Foreskin keratinocyte (primary cell): ENCODE measurements at places on chromosomes 5 and 9. TPM values are rescaled to one million over a fixed set of nuclear protein-coding genes. Genes with fewer than 3 reads are reported as not detected.
A peak's percentile ranks its signal among the peaks of the same experiment; 100 is the strongest.

DNA sequence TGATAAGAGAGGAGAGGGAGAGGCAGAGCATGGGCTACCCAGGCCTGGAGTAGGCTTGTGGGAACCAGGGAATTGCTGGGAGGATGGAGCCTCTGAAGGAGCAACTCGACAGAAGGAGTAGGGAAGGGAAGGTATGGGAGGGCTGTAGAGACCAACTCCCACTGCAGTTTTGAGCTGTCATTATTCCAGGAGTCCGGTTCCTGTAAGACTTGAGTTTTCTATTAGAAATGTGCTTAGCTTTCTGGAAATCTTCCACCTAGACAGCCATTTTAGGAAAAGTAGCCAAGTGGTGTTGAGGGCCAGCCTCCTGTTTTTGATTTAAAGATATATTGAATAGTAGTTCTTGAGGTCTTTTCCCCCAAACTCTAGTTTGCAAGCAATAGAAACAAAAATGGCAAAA, 323.5 kb downstream of the LRRC70 start:
- DNase-seq, result no peak

DNA sequence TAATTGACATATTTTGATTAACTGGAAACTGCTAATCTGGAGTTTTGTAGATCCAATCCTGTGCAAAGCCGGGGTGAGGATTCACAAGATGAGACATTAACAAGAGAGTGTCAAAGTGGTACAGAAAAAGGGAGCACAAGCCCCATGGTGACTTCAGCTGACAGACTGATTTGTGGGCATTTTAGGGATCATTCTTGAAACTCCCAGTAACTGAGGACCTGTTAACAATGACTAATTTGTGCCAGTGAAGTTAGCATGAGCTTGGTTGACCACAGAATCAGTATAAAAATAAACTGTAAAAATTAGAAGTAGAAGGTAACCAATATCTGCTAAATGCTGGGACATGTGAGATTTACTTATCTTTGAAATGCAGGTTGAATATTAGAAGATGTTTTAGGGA, 1578.3 kb downstream of the EFNA5 start:
- no peak for DNase-seq

- no peak for DNase-seq
Observed at GRCh38 chr9:130530938-130531337, 48.4 kb upstream of the FUBP3 start.

GRCh38 chr9:29044959-29045358, 1471.7 kb upstream of the C9orf72 start:
- DNase-seq, result peak; percentile 70

DNA sequence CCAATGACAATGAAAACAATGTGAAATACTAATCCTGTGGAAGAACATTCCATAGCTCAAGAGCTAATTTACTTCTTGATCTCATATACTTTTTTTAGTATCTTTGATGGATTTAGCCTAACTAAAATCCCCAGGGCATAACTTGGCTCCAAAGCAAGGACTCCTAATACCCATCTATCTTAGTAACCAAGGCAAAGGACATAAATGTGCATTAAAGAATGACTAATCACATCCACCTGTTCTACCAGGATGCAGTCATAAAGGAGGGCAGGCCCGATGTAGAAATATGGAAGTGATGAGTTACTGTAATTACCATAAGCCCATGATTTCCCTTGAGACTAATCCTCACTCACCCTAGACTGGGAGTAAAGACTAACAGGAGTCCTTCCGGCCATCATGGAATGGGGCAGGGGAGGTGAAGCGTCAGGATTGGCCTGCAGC, 56.9 kb downstream of the KIF24 start:
- DNase-seq, result no peak

GRCh38 chr5:124056991-124057723, 545.2 kb downstream of the CSNK1G3 start:
- DNase-seq, result peak; percentile 28

- DNase-seq, result no peak
Observed at GRCh38 chr5:163094492-163095180, 342.8 kb upstream of the CCNG1 start.

- DNase-seq, result no peak
Observed at GRCh38 chr5:176405656-176406435, 10.5 kb downstream of the CLTB start.

DNA sequence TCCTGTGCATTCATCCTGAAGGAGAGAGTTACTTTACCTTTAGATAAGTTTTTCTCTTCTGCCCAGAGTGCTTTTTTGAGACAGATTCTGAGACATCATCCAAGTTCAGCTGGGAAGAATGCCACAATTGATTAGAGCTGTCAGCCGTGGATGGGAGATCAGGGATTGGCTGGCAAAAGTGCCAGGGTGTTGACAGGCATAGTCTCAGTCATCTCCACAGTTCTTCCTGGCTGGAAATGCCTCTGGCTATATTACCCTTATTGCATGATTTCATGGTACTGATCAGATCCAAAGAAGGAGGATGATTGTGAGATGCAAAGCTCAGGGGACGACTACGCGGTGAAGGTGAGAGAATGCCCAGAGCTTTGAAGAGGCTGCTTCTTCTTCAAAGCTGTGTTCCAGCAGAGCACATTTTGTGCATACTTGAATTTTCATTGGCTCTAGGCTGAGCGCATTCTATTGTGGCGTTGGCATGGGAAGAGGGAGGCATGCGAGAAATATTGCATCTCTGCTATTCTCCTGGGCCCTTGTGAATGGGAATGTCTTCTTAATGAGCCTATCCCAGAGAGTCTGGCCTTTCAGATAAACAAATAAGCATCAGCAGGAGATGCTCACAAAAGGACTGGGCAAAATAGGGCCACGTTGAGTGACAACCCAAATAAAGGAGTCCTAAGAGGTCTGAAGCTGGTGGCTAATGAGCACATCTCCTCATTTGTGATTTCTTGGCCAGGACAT, 82.1 kb downstream of the GRIA1 start:
- no peak for DNase-seq

DNA sequence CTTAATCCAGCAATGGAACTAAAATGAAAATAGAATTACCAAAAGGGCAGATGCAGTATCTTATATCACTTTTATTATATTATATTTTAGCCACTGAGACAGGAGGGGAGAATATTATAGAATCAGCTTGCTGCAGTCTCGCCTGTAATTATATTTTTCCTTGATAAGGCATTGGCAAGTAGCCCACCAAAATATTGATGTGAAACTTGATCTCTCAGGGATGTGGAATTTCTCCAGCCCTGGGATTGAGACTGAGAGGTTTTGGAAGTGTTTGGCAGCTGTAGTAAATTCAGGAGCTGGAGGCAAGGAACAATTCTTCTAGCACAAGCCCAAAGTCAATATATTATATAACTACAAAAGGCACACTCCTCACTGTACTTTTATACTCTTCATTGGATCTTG, 142.1 kb upstream of the ADAMTSL1 start:
- no peak for DNase-seq

DNA sequence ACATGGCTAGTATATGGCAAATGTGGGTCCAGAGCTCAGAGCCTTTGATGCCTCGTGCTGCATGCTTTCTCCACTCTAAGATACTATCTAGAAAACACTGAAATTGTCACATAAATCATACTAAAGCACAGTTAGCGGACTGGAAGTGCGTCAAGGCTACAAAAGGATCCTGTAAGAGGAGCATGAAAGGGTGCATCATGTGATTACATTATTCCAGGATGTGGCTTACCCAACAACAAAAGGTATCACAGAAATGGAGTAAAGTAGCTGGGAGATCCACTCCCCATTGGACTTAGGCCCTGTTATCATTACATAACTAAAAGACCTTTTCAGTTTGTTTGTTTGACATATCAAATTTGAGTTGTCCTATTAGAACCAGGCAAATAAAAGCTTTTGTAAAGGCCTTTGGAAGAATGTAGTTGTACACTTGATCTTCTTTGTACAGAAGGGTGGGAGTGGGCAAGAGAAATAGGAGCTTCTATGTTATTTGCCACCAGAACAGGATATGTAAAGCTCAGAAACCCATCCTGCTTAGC, 6.9 kb downstream of the SLC31A1 start:
- no peak for DNase-seq

- no peak for DNase-seq
Observed at GRCh38 chr9:94150279-94150828, 66.1 kb downstream of the PTPDC1 start.

DNA sequence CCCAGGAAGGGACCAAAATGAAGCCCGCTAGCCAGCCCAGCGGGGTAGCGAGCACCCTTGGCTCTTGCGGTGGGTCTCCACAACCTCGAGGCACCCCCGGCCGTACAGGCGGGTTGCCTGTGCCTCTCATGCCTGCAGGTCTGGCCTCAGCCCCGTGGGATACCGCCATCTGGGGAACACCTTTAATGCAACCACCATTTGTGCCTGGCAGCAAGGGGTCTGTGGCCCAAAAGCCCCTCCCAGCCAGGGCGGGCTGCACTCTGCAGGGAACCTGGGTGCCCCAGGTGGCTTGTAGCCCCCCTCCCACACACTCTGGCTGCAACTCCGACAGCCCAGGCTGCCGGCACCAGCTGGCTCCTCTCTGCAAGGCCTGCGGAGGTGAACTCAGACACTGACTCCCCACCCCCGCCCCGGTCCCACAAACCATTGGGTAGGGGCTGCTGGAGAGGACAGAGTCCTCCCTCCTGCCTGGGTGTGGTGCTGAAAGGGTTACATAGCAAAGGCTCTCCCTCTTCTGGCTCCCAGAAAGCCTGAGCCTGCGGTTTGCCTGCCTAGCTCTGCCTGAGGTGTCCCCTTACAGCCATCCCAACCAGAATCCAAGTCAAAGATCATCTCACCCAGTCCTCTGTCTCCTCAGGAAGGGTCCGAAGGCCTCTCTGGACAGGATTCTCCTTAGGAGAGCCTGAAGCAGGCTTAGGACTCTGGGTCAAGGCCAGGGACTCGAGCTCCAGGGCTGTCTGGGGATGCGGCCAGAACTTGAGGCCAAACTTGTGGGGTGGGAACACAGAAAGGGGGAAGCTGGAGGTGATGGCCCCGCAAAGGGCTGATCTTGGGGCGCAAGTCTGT, 109.4 kb downstream of the PSD2 start:
- no peak for DNase-seq

- no peak for DNase-seq
Observed at GRCh38 chr9:105854026-105854782, 159.9 kb downstream of the TMEM38B start.

DNA sequence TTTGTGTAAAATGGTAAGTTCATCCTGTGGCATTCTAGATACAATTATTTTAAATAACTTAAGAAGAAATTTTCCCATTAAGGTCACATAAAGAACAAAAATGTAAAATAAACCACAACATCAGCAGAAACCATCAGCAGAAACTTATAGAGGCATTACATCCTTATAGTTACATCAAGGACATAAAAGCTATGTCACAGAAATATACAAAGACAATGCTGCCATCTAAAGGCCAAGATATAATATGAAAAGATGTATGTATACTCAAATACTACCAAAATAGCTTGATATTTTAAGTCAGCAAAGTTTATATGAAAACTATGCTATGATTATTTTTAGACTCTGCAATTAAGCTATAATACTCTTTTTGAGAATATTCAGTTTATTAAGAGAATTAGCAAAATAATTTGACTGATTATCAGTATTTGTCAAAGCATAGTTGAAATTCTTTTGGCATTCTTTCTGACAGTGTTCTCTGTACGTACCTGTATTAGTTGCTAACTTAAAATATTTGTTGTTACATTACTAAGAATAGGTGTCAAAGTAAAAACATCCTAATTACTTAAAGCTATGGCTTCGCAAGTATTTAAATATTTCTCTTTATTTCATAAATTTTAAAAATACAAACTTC, 36.2 kb downstream of the FBXL17 start:
- DNase-seq, result peak; percentile 11

- no peak for DNase-seq
Observed at GRCh38 chr5:66769839-66770617, 173.8 kb downstream of the MAST4 start.

GRCh38 chr5:97480313-97480712, 297.3 kb upstream of the RIOK2 start:
- no peak for DNase-seq

DNA sequence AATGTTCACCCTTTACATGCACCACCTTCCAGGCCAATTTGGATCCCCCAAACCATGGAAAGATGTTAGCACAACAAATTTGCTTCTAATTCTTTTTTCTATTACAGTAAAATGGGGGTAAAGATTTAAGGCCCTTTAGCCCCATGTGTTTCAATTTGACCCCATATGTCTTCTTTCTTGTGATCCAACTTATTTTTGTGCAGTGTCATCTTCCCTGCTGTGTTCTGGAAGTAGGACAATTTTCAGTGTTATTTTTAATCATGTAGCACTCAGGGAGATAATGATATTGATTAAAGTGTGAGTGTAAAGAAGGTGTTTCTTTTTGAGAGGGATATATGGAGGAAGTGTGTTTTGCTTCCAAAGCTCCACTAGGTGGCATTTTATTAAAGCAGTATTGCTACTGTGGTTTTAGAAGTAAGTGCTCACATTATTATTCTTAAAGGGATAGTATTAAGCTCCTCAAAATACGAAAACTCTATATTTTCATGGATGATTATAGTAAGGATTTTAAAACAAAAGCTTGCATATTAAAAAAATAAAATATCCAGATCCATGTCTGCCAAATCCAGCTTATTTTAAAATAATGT, 118.7 kb upstream of the ATP10B start:
- peak; percentile 26 for DNase-seq

- DNase-seq, result no peak
Observed at GRCh38 chr5:14218011-14218410, 74.9 kb downstream of the TRIO start.

DNA sequence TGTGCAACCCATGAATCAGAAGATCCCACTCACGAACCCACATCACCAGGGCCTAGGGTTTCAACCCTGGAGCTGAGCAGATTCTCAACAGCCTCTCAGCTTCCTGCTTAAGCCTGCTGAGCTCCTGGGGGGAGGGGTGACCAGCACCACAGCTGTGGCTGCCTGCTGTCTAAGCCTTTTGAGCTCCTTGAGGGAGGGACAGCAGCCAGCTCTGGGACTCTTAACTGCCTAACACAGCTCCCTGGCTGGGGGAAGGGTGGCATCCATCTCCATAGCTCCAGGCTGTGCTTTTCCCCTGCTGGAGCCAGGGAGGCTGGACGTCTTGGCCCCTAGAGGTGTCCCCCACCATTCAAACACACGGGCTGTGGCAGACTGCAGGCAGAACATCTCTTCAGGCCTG, 250.3 kb downstream of the DMAC1 start:
- no peak for DNase-seq

GRCh38 chr5:172626031-172626581, 15.0 kb upstream of the NEURL1B start:
- DNase-seq, result no peak

LRRC19 gene
- not detected in 2 replicates for total RNA-seq

ITGA1 gene
- total RNA-seq, result 2.5 and 7.6 TPM in 2 replicates

SEMA6A gene
- 0.34 and 0.49 TPM in 2 replicates for total RNA-seq

FRMD3 gene
- total RNA-seq, result 0.07 and 0.10 TPM in 2 replicates

C7 gene
- not detected in 2 replicates for total RNA-seq

GPX3 gene
- 6.9 and 13.2 TPM in 2 replicates for total RNA-seq

NR6A1 gene
- 0.68 and 1.0 TPM in 2 replicates for total RNA-seq

POU5F2 gene
- total RNA-seq, result 0.07 and 0.14 TPM in 2 replicates

PTGER4 gene
- 4.2 and 7.3 TPM in 2 replicates for total RNA-seq

BAAT gene
- total RNA-seq, result 0.04 TPM in 1 of 2 replicates, not detected in the other
